Mesendoderm (in vitro differentiated cells): ENCODE measurements at places on chromosomes 7 and 10.

DNA sequence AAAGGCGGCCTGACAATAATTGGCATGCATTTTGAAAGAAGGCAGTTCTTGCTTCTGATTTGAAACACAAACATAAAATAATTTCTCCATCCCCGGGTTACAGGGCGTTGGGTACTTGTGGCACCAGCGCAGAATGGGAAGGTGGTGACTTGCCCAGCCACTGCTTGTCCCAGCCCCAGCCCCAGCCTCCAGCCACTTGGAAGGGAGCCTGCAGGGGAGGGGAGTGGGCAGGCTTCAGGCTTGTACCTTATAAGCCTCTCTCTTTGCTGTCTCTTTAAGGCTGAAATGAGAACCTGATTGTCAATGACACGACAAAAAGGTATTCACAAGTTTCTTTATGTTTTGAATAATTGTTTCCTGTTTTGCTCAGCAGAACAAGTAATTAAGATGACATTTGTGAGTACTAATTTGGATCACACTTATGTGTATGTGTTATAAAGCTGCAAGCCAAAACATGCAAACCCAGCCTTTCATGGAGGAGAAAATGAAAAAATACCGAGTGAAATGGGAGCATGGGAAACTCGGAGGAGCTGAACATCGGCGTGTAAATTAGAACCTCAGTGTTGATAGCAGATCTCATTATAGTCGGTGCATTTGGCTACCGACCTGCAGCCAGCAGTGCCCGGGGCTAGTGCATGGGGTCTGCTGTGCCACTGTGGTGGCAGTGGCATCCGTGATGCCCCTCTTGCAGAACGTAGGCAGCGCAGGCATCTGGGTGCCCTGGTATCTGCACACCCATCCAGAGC is 129.9 kb downstream of the EBF3 start:
- peak; percentile 2 for DNase-seq

DNA sequence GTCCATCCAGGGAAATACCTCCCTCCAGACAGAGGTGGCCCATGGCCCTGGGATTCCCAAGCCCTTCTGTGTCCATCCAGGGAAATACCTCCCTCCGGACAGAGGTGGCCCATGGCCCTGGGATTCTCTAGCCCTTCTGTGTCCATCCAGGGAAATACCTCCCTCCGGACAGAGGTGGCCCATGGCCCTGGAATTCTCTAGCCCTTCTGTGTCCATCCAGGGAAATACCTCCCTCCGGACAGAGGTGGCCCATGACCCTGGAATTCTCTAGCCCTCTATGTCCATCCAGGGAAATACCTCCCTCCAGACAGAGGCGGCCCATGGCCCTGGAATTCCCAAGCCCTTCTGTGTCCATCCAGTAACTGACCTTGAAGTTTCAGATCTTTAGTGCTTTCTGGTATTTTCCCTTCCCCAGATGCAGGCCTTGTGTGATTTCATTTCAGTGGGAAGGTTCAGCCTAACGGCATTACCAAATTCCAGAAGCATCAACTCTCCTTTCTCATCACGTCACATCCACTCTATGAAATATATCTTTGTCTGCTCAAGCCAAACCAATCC is 28.8 kb upstream of the DIP2C start:
- no peak for DNase-seq

- no peak for DNase-seq
Observed at GRCh38 chr10:116208956-116209567, 63.9 kb downstream of the GFRA1 start.

DNA sequence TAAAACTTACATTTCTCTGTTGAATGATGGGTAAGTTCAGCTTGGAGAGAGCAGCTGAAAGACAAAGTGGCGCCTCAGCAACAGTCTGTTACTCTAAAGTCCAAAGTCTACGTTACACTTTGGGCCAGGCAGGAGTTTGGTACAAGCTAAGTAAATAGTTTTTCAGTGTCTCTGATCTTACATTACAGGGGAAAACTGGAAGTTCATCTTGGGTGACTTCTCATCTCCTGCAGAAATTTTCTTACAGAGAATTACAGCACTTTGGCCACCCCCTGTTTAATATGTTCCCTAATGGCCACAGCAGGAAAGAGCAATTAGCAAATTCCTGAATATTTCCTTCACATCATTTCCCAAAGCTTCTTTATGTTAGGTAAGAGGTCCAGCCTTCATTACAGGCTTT is 67.1 kb downstream of the ABCC2 start:
- peak; percentile 57 for DNase-seq

GRCh38 chr7:125814100-125814499 is 884.5 kb upstream of the POT1 start:
- DNase-seq = no peak

- no peak for DNase-seq
Observed at GRCh38 chr7:149859369-149859768, 14.4 kb upstream of the ATP6V0E2 start.

- peak; percentile 99 for DNase-seq
Observed at GRCh38 chr7:130356121-130356875, 11.7 kb downstream of the CPA5 start.

DNA sequence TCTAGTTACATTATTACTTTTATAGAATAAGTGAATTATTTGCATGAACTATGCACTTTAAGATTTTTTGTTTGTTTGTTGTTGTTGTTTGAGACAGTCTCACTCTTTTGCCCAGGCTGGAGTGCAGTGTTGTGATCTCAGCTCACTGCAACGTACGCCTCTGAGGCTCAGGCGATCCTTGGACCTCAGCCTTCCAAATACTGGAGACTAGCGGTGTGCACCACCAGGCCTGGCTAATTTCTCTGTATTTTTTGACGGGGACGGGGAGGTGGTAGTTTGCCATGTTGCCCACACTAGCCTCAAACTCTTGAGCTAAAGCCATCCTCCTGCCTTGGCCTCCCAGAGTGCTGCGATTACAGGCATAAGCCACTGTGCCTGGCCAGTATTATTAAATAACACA is 29.2 kb downstream of the KCND2 start:
- DNase-seq = no peak

- no peak for DNase-seq
Observed at GRCh38 chr10:89805599-89806013, 104.2 kb downstream of the KIF20B start.

DNA sequence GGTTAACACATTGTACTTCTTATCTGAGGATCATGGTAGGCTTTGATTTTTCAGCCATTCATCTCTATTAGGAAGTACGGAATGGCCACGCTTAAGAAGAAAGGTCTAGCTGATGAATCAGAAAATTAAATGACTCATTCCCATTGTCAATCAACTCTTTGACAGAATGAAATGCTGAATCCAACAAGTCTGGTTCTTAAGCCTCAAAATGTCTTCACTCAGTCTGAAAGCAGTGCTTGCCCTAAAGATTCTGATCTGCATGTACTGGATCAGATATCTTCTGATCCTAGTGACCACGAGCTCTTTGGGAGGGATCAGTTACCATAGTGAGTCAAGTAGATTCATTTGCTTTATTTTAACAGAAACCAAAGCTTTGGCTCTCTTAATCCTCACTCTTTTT is 5.7 kb upstream of the CELF2 start:
- no peak for DNase-seq

DNA sequence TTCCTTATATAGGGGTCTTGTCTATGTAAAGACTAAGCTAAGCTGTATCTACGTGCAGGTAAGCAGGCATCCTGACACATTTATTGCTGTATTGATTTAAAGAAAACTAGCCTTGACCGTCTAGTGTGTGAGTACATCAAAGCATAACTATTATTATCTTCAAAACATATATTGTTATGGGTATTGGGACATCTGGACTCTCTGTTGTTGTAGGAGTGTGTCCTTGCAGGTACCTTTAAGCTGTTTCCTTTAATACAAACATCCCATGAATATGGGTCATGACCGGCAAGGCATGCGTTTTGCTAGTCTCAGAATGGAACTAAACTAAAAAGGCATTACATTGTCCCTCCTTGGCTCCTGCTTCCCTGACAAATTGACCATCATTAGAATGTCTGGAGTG is 35.1 kb upstream of the AKR1E2 start:
- DNase-seq = no peak

DNA sequence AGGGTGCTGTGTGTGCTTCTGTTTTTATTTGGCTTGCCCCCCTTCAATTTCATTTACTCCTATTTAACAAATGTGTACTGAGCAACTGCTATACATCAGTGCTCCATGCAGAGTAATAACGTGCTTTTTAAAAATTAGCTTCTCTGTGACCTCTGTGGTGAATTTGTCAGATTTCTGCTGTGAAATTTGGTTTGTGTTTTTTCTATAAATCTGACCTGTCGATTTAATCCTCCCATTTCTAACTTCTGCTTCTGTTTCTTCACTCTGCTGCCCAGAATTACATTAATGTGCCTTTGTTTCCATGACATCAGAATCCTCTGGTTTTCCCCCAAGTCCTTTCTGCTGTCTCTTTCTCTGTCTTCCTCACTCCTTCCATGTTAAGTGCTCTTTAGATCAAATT is 123.8 kb upstream of the CACNA2D1 start:
- no peak for DNase-seq

DNA sequence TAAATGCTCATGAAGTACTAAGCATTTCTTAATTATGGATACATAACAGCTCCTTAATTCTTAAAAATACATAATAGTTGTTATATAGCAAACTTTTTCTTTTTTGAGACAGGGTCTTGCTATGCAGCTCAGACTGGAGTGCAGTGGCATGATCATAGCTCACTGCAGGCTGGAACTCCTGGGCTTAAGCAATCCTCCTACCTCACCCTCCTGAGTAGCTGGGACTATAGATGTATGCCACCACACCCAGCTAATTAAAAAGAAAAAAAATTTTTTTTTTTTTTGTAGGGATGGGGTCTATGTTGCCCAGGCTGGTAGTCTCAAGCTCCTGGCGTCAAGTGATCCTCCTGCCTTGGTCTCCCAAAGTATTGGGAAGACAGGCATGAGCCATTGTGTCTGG is 30.9 kb downstream of the IRF5 start:
- no peak for DNase-seq

GRCh38 chr10:5512331-5512730 is 12.4 kb upstream of the CALML3 start:
- no peak for DNase-seq

DNA sequence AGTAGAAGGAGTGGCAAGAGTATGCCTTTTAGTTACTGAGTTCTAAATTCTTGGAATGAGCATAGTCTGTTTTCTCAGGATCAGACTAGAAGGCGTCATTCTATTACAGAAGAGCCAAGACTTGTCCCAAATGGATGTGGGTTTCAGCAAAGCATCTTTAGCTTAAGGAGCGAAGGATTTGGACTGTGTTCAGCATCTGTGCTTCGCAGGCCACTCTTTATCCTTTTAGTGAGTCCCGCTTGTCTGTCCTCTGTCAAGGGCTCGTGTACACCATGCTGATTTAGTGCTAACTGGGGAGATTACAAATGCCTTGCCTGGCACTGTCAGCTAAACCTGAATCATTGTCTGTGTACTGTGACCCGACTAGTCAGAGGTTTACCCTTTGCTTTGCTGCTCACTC is 465.7 kb downstream of the AUTS2 start:
- no peak for DNase-seq

DNA sequence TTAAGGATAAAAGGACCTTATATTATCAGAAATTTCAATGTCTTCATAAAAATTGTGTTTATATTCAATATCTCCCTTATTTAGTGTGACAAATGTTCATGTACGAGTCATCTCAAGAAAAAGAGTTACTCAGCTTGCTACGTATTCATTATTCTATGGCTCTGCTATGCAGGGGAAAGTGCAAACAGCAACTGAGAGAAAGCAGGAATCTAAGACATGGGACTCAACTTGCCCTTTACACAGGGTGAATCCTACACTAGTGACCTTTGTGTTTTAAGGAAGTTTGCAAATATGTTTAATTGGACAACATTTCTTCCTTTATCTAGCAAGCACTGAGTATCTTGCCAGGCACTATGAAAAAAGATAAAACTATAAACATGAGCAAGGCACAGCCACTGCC is 104.7 kb downstream of the NPSR1 start:
- DNase-seq = no peak

DNA sequence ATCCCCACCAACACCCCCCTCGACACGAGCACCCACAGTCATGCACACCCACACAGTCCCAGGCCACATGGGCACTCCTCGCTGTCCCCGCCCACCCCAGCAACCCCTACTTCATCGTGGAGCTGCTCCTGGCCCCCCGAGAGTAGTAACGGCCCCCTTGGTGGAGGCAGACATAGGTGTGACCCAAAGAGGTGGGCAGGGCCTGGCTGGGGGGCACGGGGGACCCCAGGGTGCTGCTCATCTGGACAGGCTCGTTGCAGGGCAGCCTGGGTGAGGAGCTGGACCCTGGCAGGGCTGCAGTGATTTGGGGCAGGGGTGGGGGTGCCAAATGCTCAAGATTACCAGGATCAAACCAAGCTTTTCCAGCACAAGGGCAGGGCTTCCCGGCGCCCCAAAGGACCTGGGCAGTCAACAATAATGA is 42.4 kb upstream of the ZMIZ1 start:
- no peak for DNase-seq

DNA sequence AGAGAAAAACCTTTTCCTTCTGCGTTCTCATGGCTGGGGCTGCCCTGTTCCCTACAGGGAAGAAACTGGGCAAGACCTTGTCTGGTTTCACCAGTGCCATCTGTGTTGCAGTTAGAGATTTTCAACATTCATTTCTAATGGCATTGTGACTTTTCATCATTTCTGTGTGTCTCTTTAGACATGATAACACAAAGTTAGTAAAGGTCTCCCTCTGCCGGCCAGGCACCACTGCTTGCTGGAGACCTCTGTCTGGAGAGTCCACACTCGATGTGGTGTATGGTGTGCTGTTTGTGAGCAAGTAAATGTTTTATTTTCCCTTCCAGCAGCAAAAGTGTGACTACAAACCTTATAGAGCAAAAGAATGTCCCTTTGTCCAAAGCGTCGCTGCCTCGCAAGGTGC is 213.5 kb downstream of the PAXIP1 start:
- DNase-seq = peak; percentile 44

DNA sequence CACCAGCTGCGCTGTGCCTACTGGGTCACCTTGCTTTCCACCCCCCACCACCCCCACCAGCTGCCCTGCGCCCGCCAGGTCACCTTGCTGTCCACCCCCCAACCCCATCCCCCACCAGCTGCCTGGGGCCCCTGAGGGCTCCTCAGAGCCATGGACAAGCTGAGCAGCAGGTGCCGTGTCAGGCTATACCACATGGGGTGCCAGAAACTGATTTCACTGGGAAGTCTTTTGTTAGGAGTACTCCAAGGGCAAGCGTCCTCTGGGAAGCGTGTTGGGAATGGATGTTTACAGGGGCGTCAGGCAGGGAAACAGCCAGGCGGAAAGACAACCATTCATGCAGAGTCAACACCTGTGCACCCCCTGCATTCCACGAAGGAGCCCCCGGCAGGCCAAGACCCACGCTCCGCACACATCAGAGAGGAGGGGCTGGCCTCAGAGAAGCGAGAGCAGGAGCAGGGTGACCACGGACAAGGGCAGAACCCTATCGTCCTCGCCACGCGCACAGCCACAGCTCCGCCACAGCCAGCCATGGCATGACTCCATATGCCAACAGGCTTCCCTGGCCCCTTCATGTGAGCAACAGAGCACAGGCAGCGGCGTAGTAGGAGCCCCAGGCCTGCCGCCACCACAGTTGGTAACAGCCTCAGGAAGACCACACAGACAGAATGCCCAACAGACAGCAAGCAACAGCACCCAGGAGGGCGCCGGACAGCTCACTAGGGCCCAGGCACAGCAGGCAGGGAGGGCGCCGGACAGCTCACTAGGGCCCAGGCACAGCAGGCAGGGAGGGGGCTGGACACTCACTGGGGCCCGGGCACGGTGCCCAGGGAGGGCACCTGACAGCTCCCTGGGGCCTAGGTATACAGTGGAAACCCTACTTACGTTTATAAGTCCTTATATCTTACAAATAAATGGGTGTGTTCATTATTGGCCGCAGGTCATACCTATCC is 180.8 kb downstream of the MAD1L1 start:
- DNase-seq = no peak

- no peak for DNase-seq
Observed at GRCh38 chr10:31011017-31011664, 20.5 kb downstream of the ZNF438 start.

GRCh38 chr7:7706101-7706511 is 12.3 kb downstream of the RPA3 start:
- DNase-seq = no peak
